Stomach (tissue), 19 donors: ENCODE measurements at places on chromosomes 4 and X. TPM values are rescaled to one million over a fixed set of nuclear protein-coding genes. Genes with fewer than 3 reads are reported as not detected.
A peak's percentile ranks its signal among the peaks of the same experiment; 100 is the strongest.

DNA sequence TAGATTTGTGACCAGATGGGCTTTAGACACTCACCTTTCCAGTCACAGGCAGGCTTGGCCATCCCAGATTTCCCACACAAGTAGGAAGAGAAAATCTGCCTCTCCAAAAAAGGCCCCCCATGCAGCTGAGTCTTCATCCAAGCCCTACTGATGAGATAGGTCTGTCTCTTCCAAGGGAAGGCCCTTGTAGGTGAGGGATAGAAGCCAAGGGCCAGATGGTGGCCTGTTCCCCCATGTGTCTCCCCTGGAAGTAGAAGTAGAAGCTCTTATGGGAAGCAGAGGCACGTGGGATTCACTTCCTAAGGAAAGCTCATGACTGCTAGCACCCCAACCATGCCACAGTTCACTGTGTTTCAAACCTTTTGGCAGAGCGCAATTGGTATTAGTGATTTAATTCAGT is 81.5 kb downstream of the REPS2 start:
- no peak for DNase-seq

DNA sequence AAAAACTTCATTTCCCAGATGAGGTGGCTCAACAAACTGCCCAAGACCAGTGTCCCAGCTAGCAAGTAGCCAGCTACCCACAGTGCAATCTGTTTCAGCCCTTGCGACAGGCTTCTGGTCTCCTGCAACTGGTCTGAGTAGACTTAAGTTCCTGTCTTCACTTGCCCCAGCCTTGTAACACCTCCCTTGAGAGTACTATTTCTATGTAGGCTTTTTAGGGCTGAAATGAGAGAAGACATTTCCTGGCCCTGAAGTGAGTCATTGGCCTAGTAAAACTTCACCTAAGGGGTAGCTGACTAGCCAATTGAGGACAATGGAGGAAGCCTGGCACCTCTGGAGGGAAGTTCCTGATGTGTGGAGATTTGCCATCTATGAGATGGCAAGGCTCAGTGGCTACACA is 80.1 kb upstream of the STIM2 start:
- no peak for DNase-seq

DNA sequence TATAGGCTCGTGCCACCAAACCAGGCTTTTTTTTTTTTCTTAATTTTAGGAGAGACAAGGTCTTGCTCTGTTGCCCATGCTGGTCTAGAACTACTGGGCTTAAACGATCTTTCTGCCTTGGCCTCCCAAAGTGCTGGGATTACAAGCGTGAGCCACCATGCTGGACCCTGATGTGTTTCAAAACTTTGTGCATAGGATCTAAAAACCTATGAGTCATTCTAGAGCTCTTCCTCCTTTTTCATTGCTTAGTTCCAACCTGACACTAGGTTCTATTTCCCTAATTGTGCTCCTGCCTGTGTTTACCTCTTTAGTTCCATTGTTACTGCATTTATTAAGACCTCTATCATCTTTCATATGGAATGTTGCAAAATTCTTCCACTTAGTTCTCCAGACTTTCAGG is 57.3 kb downstream of the HPGD start:
- no peak for DNase-seq

GRCh38 chrX:8879750-8880149 is 78.6 kb upstream of the FAM9A start:
- DNase-seq = peak; percentile 32

The ZFP42 gene
- total RNA-seq = not detected

The APELA gene
- total RNA-seq = 0.18 TPM

DNA sequence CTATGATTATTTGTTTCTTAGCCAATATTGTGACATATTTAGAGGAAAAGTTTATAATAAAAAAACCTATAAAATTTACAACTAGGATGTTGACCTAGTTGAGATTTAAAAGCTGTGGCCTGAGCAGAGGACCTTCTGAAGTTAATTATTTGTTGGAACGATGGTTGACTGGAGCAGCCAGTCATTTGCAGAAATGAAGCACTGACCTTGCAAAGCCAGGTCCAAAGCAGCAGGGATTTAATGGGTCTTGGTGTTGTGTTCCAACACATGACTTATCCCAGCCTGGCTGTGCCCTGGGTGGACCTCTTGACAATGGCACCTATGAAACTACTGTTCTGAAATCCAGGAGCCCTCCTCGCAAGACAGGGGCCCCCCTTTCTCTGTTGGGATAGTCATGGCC is 235.2 kb downstream of the FRAS1 start:
- DNase-seq = no peak

The CFAP47 gene
- total RNA-seq = not detected

GRCh38 chr4:154743683-154744340 is at the start of gene LRAT:
TSS of gene LRAT (plus strand) at chr4:154744000. CDS start at chr4:154744327, 327 bp downstream.
- peak; percentile 70 for DNase-seq

DNA sequence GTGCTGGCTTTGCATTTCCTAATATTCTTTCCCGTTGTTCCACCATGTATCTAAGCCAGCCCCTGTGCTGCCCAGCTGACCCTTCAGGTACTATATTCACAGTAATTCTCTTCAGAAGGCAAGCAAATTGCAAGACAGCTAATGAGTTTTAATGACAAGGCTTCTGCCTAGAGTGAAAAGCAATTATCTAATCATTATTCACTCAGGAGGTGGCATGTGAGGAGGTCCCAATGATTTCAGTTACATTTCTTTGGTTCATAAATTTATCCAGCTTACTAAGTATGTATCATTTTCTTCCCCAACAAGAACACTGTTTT is 123.0 kb downstream of the RASGEF1B start:
- no peak for DNase-seq

GRCh38 chrX:71111921-71112431 is 599 bp upstream of the IL2RG start:
- no peak for DNase-seq

DNA sequence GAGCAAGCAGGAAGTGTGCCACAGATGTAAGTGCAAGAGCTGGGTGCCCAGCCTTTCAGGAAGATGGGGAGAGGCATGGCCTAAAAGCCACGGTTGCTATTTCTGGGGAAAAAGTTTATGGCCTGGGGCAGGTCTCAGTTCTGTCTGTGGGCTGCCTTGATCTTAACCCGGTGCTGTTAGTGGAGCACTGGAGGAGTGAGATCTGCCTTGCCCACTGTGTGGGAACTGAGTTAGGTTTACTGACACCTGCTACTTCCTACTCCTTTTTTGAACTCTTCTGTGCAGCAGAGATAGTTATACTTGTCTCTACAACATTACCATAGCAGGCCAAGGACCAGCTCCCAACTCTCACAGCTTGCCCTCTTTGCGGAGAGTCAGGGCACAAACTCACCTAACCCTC is 76.5 kb downstream of the ITM2A start:
- DNase-seq = no peak

GRCh38 chrX:119954374-119954773 is 10.8 kb upstream of the NKAP start:
- DNase-seq = no peak

- no peak for DNase-seq
These were observed 230.7 kb upstream of the GK2 start for GRCh38 chr4:79638735-79639134.

- DNase-seq = no peak
These were observed 60.7 kb downstream of the TET2 start for GRCh38 chr4:105207386-105207785.

The POLN gene
- total RNA-seq = 0.29 TPM

The DRD5 gene
- total RNA-seq = not detected

The FOXR2 gene
- total RNA-seq = not detected

GRCh38 chr4:6984612-6985425 is 58.4 kb upstream of the TADA2B start:
- no peak for DNase-seq

The PRDM8 gene
- total RNA-seq = not detected

GRCh38 chrX:122154019-122154418 is 1030.1 kb upstream of the GRIA3 start:
- no peak for DNase-seq

The LYAR gene
- 17.4 TPM for total RNA-seq

The FGFR3 gene
- 20.0 TPM for total RNA-seq

- no peak for DNase-seq
These were observed 38.3 kb downstream of the VSIG4 start for GRCh38 chrX:66001596-66001995.

DNA sequence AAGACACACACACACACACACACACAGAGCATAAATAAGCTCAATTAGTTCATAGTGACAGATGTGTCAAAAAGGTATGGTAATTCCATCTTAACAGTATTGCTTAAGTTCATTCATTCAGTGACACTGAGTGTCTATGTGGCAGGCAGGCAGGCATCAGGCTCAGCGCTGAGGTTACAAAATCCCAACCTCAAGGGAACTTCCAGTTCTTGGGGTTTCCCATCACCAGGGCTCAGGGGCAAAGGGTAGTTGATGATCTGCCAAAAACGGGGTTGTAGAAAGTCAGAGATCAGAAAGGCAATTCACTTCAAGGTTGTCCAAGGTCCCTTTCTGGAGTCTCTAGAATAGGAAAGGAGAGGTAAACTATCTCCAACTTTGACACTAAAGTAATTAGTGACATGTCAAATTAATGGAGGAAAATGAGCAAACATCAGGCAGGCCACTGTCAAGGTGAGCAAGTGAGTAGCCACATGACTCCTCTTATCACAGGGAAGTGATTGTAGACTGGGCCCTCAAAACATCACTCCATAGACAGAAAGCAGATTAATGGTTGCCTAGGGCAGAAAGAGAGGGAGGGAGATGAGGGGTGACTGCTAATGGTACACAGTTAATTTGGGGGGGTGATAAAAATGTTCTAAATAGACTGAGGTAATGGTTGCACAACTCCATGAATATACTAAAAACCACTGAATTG is 41.8 kb downstream of the GPC4 start:
- no peak for DNase-seq

GRCh38 chr4:111652986-111653385 is 492.3 kb upstream of the FAM241A start:
- DNase-seq = no peak

GRCh38 chr4:163486321-163486720 is 8.2 kb upstream of the TMA16 start:
- no peak for DNase-seq

DNA sequence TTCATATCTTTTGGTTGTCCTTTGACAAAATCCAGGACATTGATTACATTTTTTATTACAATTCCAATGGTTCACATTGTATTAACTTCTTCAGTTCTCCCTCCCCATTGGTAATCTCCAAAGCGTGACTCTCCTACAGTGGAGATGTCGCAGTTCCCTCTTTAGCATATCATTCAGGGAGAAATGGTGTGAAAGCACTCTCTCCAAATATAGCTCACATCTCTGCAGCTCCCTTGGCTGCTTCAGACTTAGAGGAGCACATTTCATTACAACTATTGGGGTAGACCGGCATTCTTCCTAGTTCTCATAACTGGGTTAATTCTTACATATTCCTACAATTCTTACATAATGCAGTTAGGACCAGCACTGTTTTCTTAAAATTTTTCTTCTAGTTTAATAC is 25.3 kb downstream of the RNF150 start:
- no peak for DNase-seq

The EREG gene
- total RNA-seq = not detected

GRCh38 chrX:146754268-146754667 is 55.3 kb upstream of the CXorf51B start:
- no peak for DNase-seq

DNA sequence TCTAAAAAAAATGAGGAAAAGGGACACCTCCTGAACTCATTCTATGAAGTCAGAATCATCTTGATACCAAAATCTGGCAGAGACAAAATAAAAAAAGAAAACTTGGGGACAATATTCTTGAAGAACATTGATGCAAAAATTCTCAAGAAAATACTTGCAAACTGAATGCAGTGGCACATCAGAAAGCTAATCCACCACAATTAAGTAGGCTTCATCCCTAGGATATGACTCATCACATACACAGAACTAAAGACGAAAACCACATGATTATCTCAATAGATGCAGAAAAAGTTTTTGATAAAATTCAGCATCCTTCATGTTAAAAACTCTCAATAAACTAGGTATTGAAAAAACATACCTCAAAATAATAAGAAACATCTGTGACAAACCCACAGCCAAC is 98.3 kb downstream of the FAM47B start:
- no peak for DNase-seq

- DNase-seq = no peak
These were observed 1333.7 kb upstream of the DIAPH2 start for GRCh38 chrX:95350774-95351488.

DNA sequence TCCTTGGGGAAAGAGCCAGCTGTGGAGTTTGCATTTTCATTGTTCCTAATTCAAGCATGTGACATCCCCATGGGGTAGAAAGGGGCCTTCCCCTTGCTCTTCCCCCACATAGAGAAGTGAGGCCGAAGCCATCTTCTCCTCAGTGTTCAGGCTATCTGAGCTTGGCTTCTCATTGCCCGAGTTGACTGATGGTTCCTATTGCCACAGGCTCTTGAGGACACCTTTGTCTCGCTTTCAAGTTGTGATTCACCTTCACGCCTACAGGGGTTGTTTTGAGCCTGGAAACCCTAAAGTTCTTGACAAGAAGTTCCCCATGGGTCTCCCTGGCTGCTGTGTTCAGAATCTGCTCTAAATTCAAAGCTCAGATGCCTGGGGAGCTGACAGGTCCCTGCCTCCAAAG is 25.0 kb downstream of the CCNQ start:
- DNase-seq = no peak

The GPRASP3 gene
- total RNA-seq = 7.3 TPM

- peak; percentile 68 for DNase-seq
These were observed 13.1 kb downstream of the TCEAL7 start for GRCh38 chrX:103343105-103343504.

The ADAM29 gene
- not detected for total RNA-seq

The TENM3 gene
- total RNA-seq = 0.45 TPM

DNA sequence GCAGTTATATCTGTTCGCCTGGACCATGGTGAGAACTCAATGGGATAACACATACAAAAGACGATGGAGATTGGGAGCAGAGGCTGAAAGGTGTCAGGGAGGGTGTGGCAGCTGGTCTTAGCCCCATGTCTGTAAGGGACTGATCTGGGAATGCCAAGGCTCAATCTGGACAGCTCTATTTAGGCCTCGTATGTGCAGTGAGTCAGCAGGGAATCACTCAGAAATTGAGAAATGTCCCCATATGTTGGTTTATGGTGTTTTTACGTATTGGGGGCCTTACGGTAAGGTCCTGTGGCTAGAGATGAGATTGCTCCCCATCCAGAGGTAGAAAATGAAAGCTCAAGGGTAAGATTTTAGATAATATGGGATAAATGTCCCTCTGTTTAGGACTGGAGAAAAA is 71.4 kb upstream of the TTC29 start:
- no peak for DNase-seq

The LAGE3 gene
- 8.4 TPM for total RNA-seq

- peak; percentile 16 for DNase-seq
These were observed 48.6 kb upstream of the AP1S2 start for GRCh38 chrX:15903186-15903681.

DNA sequence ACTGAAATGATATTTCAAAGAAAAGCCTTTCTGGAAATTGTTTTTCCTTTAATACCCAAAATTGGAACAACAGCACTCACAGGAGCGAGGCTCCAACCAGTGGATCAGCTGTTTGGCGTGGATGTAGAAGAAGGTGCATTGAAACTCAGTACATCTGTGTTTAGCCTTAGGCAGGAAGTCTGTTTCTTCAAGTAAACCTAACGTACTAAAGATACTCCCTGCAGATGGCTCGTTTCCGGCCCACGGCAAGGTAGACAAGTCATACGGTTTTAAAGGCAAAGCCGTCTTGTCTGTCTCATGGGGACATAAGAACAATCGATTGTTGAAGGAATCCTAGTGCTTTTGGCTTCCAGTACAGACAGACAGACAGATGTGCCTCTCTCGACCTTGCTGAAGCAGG is 50.0 kb upstream of the CLCN4 start:
- DNase-seq = no peak

GRCh38 chr4:7019367-7019766 is 23.8 kb upstream of the TADA2B start:
- DNase-seq = no peak
